ENCODE measurements at places on chromosomes 16 and 17.
A peak's percentile ranks its signal among the peaks of the same experiment; 100 is the strongest.

GRCh38 chr16:57504001-57504400, 17.7 kb upstream of the DOK4 start:
- DNase-seq = no peak

DNA sequence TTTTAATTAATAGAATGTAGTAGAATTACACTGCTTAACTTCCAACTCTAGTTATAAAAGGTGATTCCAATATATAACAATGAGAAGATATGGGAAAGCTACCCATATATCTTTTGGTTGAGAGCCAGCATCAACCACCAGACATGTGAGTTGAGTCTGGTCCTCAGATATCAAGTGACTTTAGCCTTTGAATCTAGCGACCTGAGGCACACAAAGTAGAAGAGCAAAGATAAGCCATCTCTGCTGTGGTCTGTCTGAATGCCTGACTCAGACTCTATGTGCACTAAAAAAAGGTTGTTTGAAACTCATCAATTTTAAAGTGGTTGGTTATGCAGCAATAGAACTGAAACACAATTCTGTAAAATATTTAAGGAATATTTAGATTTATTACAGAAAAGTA, 492.5 kb upstream of the SOX9 start:
- no peak for DNase-seq

DNA sequence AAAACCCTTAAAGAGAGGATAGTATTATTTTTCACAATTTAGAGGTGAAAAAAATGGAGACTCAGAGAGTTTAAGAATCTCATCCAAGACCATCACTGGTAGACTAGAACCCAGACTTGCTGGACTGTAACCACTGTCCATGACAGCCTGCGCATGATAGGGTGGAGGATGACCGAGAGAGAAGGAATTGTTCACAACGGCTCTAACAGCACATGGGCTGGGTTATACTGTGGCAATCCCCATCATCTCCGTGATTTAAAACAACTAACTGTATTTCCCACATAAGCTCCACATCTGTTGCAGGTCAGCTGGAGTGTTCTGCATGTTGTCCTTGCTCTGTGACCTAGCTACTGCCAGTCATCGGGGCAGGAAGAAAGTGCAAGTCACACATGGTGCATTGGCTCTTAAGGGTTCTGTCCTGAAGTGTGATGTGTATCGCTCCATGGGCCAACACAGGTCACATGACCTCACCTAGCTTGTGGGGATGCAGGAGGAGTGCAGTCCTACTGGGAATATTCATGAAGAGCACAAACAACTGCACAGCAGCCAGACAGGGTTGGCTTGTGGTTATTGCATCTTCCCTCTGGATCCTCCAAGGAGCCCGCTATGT, 131.2 kb upstream of the MPHOSPH6 start:
- no peak for DNase-seq

- DNase-seq = no peak
Observed at GRCh38 chr17:80339731-80340456, 75.1 kb upstream of the ENDOV start.

- peak; percentile 27 for DNase-seq
Observed at GRCh38 chr17:76048711-76049110, 21.6 kb upstream of the EVPL start.

DNA sequence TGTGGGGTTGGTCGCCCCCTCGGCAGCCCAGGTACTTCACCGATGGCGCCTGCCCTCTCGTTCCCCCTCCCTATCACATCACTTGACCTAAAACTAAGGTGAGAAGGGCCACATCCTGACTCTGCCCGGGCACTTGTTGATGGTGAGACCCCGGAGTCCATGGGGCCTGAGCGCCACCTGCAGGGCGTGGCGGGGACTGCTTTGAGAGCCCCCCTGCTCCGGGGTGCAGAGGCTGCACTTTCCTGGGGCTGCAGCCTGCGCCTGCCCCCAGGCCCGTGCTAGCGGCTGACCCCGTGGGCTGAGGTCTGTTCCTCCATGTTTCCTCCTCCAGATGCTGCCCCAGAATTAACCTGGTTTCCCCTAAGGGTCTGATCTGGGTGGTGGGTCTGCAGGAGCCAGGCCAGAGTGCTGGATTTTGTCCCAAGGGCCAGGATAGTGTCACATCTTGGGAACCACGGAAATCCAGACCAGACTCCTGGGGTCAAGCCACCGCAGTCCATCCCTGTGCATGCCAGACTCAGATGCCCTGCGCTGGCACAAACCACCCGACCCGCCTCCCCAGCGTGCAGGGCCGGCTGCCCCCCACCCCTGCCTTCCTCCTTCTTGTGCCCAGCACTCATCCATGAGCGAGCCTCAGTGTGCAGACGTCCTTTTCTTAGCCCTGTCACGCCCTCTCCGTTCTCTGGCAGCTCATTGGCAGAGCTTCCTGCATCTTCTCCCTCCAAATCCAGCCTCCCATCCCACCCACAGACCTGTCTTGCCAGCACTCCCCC, 2.7 kb downstream of the NDUFAF8 start:
- peak; percentile 64 for DNase-seq

DNA sequence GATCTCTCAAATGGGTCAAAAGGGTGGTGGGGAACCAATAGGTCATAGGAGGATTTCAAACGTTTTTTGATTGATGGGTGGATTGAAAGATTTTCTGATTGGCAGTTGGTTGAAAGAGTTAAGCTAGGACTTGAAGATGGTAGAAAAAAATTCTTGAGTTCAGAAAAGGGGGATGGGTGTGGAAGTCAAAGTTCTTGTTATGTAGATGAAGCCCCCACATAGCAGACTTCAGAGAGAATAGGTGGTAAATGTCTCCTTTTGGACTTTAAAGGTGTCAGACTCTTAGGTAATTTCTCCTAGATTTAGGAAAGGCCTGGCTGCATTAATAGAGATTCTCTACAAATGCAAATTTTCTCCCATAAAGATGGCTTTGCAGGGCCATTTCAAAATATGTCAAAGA, 163.3 kb downstream of the HS3ST4 start:
- DNase-seq = no peak

- DNase-seq = peak; percentile 70
Observed at GRCh38 chr17:39197380-39198185, at the start of gene CACNB1. Gene CACNB1 (minus strand): TSS chr17:39197669. CDS start chr17:39197495, 174 bp downstream.

GRCh38 chr16:72932050-72932449, 115.9 kb downstream of the ZFHX3 start:
- no peak for DNase-seq

DNA sequence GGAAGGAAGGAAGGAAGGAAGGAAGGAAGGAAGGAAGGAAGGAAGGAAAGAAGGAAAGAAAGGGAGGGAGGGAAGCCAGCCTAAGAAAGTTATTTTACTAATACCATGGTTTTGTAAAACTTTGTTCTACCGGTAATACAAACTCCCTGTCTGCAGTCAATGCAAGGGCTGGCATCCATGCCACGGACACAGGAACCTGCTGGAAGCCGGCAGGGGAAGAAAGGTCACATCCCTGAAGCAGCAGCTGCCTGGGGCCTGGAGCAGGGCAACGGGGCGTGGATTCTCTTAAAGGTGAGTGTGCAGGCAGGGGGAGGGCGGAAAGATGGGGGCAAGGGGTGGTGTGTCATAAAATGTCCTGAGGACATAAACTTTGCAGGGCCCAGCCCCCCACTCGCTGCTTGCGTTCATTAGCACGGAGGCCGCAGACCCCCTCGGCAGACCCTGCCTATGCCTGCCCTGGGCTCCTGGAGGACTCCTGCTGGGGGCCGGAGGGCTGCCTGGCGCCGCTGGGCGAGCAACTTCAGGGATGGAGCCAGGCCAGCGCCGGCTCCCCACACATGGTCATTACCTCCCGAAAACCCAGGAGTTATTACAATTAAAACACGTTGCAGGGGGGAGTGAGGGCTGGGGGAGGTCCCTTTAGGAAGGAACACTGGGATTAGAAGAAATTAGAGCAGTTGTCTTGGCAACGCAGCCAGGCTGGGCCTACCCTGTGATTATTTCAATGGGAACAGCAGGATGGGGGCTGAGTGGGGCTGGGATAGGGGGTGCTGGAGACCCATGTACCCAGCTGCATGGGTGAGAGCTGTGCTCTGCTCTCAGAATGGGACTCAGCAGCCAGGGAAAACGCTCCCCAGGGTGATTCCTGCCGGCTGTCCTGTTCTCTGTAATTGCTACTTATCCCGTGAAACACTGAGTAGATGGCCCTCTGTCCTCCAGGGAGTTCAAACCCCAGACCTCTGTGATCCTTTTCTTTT, 257.9 kb downstream of the SOX9 start:
- no peak for DNase-seq

GRCh38 chr17:42312285-42313130, 24.2 kb downstream of the STAT5A start:
- DNase-seq = peak; percentile 79
